ENCODE measurements at places on chromosomes 5 and 9.

DNA sequence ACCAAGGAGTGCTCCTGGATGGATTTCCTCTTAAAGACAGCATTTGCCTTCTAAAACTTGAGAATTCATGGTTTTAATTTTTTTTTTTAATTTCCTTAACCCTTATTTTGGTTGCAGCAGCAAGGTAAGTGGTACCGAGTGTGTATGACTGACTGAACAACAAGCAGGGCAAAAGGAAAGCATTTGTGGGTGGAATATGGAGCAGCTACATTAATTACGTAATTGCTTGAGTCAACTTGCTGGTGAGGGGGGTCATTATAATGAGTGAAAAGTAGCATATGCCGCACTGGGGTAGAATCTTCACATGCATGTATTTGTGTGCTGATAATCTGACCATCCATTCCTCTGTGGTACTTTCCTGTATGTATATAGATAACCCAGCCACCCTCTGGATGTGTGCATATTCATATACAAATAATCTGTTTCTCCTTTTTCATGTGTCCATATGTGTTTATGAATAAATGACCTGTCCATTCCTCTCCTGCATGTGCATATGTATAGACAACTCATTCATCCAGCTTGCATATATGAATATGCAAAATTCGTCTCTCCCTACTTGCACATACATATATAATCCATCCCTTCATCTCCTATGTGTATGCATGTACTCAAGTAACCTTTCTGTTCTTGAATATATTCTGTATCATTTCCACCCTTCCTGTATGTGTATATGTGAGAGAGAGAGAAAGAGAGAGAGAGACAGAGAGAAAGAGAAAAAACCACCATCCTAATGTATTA lies 147.5 kb upstream of the RUSC2 start:
- DNase-seq, result no peak

GRCh38 chr5:173973616-173973969 lies 15.4 kb upstream of the C5orf47 start:
- no peak for DNase-seq

GRCh38 chr9:75935591-75935990 lies 45.1 kb downstream of the PCSK5 start:
- no peak for DNase-seq

DNA sequence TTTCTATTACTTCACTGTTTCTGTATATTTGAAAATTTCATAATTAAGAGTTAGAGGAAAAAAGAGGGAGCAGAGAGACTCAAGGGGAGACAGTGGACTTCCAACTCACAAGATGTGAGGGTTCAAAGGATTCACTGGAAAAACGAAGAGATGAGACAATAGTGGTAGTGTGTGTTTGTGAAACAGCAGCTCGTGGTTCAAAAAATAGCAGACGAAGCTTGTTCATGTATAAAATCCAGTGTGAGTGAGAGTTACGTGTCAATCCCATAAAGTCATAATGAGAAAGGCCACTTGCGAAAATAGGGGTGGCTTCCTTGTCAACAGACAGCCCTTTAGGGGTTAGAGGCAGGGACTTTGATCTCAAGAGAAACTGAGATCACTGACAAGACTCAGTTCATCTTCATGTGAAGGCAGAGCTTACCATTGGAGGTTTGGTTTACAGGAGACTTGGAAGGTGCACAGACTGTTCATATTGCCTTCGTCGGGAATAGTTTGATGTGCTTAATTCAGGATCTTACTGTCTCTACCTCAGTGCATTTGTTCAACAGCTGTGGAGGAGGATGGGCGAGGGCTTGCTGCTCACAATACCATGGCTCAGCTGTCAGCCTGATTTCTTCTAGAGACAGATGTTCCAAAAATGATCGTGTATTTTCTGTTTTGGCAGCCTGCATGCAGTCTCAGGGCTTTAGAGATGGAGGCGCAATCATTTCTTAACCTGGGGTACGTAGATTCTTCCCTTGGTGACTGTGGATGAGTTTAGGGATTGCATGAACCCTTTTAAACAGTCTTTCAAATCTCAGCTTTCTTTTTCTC lies 105.7 kb upstream of the KLF9 start:
- no peak for DNase-seq

GRCh38 chr5:126477294-126478117 lies 54.3 kb downstream of the GRAMD2B start:
- no peak for DNase-seq

DNA sequence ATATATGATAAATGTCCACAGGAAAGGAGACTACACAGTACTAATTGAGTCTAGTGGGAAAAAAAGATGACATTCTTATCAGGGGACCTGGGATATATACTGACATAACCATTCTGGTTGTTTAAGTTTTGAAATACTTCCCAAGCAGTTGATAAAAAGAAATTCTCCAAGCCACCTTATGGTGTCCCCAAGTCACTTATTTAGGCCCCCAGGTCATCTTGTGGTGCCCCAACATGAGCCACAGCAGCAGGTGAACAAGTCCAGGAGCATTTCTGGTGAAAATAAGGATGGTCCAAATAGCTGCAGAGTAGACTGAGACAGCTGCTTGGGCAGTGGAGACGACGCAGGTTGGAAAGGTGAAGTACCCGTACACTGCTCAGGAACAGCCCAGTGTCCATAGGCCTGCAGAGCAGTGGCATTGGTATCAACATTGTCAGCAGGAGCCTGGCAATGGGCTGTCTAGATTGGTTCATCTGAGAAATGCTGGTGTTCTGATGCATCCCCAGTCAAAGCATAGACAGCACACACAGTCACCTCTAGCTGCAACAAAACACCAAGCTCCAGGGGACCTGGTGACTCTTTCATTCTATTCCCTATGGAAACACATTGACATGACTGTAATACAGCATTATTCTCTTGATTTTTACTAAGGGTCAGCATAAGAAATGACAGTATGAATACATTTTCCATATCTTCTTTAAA lies 430.6 kb downstream of the NR2F1-AS1 start:
- DNase-seq, result no peak

Data from Karpas-422 (cell line).